ENCODE measurements at places on chromosomes 13 and 19. TPM values are rescaled to one million over a fixed set of nuclear protein-coding genes. Genes with fewer than 3 reads are reported as not detected.
A peak's percentile ranks its signal among the peaks of the same experiment; 100 is the strongest.

DNA sequence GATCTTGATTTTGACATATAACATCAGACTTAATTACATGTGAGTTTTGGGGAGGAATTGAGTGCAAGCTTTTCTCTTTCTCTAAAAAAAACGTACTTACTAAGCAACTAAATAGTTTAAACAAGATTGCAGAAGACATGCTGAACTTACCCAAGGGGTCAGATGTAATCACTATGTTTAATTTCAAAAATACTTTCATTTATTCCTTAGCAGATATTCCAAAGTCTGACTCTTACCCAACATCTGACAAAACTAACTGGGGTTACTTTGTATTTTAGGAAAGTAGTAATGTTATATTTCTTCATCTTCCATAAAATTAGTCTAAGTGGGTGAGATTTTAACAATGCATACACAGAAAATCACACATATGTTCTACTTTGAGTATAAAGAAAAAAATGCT, 270.2 kb downstream of the DNAJC15 start:
- H3K4me1 ChIP-seq, result no peaks in the 10 kb centered on the region
- H3K27me3 ChIP-seq, result no peaks in the 10 kb centered on the region
- H3K4me3 ChIP-seq, result no peak overlapping the region
- no peak overlapping the region for H3K27ac ChIP-seq
- no peaks in the 10 kb centered on the region for H3K36me3 ChIP-seq
- DNase-seq, result no peak

DNA sequence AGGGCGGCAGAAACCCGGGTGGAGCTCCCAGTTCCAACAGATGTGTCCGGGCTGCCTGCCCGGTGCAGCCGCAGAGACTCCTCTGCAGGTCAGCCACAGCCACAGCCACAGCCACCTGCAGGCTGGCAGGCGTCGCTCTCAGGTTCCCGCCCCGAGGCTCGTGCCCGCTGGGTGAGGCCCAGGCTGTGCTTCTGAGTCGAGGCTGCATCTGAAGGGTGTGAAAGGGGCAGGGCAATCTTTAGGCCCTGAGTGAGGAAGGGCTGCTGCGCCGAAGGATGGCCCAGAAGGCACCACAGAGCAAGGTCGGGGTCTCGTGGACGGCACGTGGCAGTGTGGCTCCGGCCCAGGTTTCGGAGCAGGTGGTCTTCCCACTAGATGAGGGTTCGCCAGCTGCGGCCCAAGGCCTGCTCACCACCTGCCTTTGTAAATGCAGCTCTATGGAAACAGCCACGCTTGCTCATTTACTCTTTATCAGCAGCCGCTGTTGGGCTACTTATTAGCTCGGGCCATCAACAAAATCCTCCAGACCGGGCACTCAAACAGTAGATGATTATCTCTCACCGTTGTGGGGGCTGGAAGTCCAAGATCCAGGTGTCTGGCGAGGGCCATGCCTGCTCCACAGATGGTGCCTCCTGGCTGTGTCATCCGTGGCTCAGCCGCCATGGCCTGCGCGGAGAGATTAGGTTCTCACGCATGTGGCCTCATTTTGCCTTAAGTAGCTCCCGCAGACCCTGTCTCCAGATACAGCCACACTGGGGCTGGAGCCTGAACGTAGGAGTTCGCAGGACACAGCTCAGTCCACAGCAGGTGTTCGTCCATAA, 40.3 kb upstream of the TFDP1 start:
- H3K36me3 ChIP-seq, result peaks cover 4% of the 10 kb centered on the region
- no peak overlapping the region for H3K27ac ChIP-seq
- no peaks in the 10 kb centered on the region for H3K27me3 ChIP-seq
- peaks cover 10% of the 10 kb centered on the region for H3K4me1 ChIP-seq
- peak; percentile 45 for DNase-seq

DNA sequence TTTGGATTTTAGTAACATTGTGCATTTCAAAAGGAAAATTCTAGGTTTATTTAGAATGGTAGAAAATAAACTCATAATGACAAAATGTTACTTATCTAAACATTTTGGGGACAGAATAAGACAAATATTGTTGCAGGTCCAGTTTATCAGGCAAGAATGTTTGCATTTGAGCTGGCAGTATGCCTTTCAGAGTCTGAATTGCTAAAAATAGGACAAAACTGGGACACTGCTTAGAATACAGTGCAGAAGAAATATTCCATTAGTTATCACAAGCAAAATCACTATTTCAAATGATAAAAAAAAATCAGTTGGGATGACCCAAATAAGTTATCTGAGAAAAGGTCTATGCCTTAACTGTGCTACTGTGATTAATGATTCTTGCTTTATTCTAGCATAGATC, 870.3 kb upstream of the MIR17HG start:
- H3K4me1 ChIP-seq, result no peaks in the 10 kb centered on the region
- H3K27me3 ChIP-seq, result no peaks in the 10 kb centered on the region
- no peaks in the 10 kb centered on the region for H3K36me3 ChIP-seq

DNA sequence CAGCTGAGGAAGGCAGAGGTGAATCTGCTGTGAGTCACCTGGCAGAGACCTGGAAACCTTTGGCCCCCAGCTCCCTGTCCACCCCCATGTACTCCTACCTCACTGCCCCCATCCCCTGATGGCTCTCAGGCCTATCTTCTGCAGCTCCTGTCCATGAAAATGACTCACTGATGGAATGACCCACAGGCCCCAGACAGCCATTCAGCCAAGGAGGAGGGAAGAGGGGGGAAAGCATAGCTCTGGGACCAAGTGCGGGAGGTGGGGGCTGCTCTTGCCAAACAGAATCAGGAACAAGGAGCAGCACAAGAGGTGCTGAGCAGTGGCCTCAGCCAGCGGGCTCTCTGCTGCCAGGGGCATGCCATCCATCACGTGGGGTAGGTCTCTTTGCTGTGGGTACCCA, 111.4 kb upstream of the C1QTNF9B start:
- H3K36me3 ChIP-seq, result no peaks in the 10 kb centered on the region
- H3K27me3 ChIP-seq, result no peaks in the 10 kb centered on the region
- no peak for DNase-seq

DNA sequence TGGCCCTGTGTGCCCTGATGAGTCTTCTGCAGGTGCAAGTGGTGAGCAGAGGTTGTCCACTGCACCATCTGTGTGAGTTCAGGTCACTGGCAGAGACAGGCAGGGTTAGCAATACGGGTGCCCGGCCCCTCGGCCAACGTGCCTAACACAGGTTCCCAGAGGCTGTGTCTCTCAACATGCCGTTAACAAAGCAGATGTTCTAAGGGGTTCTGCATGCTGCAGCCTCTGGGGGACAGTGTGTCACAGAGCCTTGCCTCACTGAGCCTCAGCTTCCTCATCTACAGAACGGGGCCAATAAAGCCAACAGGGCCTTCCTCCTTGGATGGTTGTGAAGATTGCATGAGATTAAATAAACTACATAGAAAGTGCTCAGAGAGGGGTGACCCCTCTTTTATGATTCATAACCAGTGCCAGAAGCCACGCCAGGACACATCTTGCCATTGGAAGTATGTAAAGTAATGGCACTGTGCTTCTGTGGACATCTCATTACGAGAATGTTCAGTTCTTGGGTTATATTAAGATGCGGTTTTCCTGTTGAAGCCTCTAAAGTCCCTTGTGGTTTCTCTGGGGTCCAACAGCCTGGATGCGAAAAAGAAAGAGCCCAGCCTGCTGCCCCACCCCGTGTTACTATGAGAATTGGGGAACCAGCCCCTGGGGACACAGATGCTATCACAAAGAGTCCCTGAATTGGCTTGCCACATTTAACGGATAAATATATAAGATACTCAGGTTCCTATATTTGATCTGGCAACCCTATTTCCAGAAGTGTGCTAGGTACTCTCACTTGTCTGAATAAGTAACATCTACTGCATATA, 11.2 kb upstream of the ARHGEF18 start:
- no peaks in the 10 kb centered on the region for H3K36me3 ChIP-seq
- H3K27me3 ChIP-seq, result no peaks in the 10 kb centered on the region
- H3K4me1 ChIP-seq, result no peaks in the 10 kb centered on the region
- DNase-seq, result no peak

DNA sequence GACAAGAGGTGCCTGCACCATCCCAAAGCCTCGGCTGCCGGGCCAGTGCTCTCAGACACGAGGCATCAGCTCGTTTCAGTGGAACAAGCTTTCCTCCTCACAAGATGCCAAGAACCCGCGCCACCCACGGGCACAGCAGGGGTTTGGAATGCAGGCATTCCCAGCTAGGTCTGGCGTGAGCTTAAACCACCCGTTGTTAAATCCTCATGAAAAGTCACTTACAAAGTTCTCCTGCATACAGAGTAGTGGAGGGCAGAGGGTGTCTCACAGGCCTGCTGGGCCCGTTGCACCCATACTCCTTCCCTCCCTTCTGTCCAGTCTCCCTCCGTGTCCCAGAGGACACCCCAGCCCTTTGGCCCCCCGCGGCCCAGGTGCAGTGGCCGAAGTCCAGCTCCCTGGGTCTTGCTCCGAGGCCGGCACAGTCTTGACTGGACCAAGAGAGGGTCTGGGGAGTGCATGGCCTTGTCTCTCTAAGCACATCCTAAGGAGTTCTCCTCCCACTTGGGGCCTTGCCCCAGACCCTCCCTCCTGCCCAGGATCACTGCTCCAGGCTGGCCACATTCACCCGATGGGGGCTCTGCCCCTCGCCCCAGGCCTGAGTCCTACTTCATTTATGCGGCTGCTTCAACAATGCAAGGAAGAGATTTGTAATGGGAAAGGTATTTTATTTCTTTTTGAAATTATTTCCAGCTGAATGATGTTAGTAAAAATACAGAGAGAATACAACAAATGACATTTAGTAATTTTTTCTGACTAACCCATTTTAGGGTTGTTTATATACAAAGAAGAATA, 35.2 kb upstream of the GRTP1 start:
- H3K27me3 ChIP-seq, result no peaks in the 10 kb centered on the region
- peaks cover under 1% of the 10 kb centered on the region for H3K4me1 ChIP-seq
- no peak overlapping the region for H3K4me3 ChIP-seq
- no peak overlapping the region for H3K27ac ChIP-seq
- H3K36me3 ChIP-seq, result no peaks in the 10 kb centered on the region

DNA sequence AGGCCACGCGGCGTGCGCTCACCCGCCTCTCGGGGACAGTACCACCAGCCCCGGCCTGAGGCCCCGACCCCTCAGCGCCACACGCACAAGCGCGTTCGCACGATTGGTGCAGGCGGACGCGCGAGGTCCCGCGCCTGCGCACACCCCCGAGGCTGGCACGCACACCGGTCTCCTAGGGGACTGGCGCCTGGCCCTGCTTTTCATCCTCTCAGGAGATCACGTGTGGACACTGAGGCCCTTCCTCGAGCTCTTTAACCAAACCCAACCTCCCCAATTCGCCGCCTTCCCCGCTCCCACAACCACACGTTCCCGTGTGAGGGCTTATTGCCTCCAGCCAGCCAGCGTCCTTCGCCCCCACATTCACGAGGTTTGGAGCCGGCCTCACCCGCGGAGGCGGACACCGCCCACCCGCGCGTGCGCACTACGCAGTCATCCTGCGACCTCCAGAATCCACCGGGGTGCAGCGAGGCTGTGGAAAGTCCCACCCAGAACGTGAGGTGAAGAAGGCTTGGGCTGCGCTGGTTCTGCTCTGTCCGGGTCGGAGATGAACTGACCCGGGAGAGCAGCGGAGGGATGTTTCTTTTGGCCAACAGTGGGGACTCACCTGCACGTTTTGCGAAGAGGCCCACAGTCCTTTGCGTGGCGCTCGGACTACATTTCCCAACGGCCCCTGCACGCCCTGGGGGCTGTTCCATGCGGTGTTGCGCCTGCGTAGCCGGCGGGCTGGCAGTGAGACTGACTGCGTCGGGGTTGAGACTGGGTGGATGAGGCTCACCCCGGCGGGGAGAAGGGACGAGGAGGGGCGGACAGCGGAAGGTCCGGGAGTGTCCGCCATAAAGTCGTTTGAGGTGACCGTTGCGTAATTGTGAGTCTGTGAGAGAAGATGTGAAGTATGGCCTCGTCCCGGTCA, 539 bp upstream of the ZNF667 start:
- no peaks in the 10 kb centered on the region for H3K27me3 ChIP-seq
- no peaks in the 10 kb centered on the region for H3K4me1 ChIP-seq
- peak overlapping the region; percentile 46 for H3K4me3 ChIP-seq
- peak; percentile 98 for DNase-seq

TEX101 gene
- polyA plus RNA-seq, result not detected

ZNF763 gene
- 4.7 TPM for polyA plus RNA-seq

ZNF667 gene
- polyA plus RNA-seq, result 9.5 TPM

ATP1A3 gene
- polyA plus RNA-seq, result 1.3 TPM

PEG3 gene
- 2.2 TPM for polyA plus RNA-seq

CBY2 gene
- not detected for polyA plus RNA-seq
